ENCODE measurements at places on chromosomes 6 and 20.

- DNase-seq: no peak
Measured at GRCh38 chr20:60877071-60877857, 374.8 kb upstream of the CDH4 start.

GRCh38 chr20:60036746-60037499 is 78.7 kb downstream of the CDH26 start:
- no peak for DNase-seq

- DNase-seq: no peak
Measured at GRCh38 chr6:118523216-118523615, 24.9 kb upstream of the PLN start.

- no peak for DNase-seq
Measured at GRCh38 chr6:24738741-24739140, 19.8 kb upstream of the C6orf62 start.

- DNase-seq: no peak
Measured at GRCh38 chr6:77624515-77624914, 28.3 kb upstream of the MEI4 start.

DNA sequence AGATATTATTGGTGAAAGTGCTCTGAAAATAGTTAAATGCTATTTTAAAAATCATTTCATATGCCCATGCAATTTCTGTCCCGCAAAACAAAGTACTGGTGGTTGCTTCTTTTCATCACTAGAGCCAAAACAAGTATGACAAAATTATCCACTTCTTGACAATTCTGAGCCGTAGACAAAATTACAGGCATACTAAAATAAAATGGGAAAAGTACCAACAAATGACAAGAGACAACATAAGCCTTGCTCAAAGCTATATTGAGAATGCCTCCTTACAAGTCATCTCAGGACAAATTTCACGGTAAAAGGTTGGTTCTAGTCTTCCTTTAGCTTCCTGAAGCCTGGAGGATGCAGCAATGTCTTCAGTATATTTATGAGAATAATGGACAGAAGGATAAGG is 28.9 kb downstream of the NDRG3 start:
- no peak for DNase-seq

DNA sequence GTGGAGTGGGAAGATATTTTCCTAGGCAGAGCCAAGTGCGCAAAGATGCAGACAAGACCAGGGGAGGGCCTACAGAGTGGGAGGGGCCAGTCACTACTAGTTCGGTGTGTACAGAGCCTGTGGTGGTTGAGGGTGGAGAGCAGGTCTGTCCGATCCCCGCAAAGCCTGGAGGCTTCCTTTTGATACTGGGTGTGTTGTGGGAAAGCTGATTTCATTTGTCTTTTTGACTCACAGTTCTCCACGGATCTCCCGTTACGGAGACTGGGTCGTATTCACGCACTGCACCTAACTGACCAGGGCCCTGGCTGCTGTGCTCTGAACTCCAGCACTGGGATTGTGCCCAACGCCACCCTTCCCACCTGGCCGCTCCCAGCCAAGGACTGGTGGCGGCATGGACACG is 1.4 kb upstream of the TIAM2 start:
- DNase-seq: no peak

DNA sequence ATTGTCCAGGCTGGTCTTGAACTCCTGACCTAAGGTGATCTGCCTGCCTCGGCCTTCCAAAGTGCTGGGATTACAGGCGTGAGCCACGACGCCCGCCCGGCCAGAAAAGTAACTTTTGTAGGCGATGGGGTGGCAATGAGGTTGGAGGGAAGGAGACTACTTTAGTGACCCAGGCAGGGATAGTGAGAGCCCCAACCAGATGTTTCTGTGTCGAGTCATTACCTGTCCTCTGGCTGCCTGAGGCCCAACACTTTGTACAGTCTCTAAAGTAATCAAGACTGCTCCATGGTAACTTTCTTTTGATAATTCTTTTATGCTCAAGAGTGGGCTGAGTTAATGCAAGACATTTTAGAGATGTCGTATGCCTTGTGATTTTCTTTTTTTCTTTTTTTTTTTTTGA is 6.8 kb downstream of the SASH1 start:
- no peak for DNase-seq

- DNase-seq: no peak
Measured at GRCh38 chr6:6191476-6191875, 129.0 kb downstream of the F13A1 start.

- no peak for DNase-seq
Measured at GRCh38 chr6:145017516-145017915, 717.8 kb downstream of the EPM2A start.

GRCh38 chr6:36843170-36843569 is 3.9 kb upstream of the CPNE5 start:
- no peak for DNase-seq

DNA sequence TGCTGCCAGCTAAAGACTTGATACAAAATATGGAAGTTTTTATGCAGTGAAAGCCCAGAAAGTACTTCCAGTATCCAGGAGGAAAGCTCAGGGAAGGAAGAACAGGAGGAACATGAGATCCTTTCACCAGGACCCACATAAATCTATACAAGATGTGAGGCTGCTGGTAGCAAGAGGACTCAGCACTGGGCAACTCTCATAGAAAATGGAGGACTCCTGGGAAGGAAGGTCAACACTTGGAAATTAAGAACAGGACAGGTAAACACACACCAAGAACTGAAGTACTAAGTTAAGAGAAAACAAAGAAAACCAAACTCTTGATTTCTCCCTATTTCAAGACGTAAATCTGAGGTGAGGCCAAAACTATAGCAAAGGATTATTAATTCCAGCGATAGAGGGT is 220.5 kb upstream of the HSF2 start:
- DNase-seq: no peak

GRCh38 chr20:36462440-36463211 is 78.7 kb upstream of the MYL9 start:
- DNase-seq: no peak

DNA sequence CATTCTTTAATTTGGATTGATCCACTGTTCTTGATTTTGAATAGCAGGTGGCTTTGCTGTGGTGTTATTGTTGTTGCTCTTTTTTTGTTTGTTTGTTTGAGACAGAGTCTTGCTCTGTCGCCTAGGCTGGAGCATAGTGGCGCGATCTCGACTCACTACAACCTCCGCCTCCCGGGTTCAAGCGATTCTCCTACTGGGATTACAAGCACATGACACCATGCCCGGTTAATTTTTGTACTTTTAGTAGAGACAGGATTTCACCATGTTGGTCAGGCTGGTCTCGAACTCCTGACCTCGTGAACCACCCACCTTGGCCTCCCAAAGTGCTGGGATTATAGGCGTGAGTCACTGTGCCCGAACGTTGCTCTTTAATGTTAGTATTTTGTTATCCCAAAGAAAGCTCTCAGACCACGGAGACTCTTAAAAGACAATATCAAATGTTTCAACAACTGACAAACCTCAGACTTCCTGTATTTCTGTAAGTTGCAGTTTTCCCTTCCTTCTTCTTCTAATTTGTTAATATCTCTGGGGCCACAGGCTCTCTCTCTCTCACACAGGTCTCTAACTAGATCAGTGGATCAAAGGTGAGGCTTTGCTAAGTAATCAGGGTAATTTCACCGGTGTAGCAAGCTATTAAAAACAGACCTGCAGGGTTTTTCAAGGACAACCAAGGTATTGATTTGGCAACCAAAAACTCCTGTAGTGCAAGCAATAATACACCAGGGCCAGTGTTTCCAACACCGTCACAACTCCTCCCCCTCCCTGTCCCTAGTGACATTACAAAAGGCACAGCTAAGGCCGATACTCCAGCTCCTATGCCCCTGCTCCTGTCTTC is 48.8 kb upstream of the ZNF217 start:
- no peak for DNase-seq

GRCh38 chr6:2197984-2198383 is 47.4 kb downstream of the GMDS start:
- DNase-seq: no peak

DNA sequence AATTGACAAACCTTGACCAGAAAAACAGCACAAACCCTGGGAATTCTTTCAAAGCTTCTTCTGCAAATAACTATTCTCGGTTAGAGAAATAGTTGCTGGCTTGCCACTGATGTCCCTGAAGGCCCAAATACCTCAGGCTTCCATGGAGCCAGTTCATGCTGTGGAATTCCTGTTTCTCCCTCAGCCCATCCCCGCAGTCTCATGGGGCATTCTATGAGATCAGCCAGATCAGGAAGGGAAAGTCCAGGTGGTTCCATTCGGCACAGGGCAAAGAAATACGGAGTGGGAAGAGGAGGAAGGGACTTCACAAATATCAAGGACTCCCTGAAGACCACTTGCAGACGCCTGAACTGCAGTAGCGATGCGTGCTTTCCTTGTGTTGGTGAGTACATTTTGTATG is 63.3 kb downstream of the MYLK4 start:
- no peak for DNase-seq

DNA sequence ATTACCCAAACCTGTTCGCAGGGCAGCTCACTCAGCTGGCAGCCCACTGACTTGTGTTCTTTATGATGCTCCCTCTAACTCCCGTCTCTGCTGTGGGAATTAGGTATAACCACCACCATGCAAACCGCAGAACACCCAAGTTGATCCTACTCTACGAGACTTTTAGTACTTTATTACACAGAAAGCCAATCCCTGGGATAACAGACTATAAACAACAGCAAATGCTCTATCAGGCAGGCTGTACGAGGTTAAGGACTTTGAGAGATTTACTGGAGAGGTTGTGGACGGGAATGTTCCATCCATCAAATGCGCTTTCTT is 241.1 kb downstream of the FOXC1 start:
- no peak for DNase-seq

DNA sequence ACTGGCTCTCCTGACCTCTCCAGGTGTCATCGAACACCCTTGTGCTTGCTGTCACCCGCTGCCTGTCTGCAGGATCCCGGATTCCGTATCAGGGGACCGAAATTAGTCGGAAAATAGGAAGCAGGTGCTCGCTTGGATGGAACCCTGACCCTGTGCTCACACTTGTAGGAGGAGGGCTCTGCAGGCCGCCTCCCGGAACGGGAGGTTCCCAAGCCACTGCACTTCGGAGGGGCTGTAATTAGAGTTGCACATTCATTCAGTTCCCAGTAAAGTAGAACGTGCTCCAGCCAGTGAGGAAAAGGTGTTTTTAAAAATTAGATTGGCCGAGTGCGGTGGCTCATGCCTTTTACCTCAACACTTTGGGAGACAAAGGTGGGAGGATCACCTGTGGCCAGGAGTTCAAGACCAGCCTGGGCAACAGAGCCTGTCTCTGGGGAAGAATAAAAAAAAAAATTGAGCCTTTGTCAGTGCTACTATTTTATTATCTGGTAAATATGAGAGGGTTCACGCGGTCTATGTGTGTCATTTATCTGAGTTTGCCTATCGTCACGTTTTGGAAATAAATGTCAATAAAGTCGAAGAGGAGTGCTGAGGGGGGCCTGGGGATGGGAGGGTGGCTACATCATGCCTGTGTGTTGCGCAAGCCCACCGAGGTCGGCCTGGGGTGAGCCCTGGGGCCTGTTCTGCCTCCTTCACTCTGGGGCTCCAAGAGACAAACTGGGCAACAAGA is 1.5 kb upstream of the GMEB2 start:
- peak; percentile 52 for DNase-seq

DNA sequence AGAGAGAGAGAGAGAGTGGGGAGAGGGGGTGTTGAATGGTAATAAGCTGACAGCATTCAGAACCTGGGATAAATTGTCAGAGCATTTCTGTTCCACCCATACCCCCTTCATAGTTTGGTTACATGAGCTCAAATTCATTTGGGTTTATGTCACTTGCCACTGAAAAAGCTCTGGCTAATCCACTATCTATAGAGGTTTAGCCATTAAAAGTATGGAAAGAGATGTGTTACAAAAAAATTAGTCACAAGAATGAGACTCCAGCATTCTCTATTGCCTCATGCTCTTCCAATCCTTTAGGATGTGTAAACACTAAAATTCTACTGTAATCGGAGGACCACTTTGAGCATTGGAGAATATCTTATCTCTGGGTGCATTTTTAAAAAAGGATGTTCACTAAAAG is 297.6 kb upstream of the TCF21 start:
- no peak for DNase-seq
